ENCODE measurements at places on chromosomes 3 and 15.
A peak's percentile ranks its signal among the peaks of the same experiment; 100 is the strongest.

DNA sequence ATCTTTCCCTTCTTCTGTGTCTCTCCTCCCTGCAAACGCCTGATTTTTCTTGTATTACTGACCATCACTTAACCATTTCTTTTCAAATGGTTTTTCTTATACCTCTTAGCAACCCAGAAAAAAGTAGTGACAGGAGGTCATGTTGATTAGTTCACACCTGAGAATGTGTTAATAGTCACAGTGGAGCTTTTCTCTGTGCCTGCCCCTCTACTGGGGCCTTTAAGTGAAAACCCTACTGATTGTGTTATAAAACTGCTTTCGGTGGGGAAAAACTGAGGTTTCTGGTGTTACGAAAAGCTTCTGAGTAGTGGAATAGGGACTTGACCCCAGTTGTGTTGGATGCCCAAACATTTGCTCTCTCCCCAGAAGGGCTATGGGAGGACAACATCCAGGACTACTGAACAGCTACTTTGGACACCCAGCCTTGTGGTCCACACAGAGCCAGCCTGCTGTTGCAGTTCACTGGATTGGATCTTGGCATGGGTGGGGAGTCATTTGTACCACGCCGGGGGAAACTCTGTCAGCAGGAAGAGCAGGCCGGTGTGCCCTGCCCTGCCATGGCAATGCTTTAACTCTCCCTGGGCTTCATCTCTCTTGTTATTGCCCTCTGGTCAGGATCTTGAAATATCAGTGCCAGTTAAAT, 10.3 kb downstream of the GPR87 start:
- ATAC-seq = no peak

DNA sequence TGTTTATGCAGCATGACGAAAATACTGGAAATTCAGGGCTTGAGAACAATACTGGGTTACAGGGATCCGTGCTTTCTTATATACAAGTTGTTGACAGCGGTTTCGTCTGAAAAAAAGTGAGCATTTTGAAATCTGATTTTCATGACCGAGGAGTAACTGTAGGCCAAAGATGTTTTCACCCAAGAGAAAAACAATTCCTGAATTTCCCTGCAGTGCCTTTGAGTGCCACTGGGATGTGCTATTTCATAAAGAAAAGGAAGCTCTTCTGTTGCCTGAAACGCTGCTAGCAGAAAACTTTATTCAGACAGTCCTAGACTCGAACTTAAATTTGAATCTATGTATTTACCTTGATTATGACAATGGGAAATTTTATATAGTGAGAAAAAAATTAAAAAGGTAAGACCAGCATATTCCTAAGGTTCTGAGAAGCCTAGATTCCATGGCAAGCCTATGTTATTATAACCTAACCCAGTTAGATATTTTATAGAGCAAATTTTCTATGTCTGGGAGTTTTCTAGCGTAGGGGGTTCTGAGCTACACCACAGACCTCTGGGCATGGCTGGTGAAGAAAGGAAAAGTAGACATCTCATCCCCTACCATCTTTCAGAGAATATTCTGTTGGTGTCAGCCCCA, 30.2 kb downstream of the KCNAB1 start:
- peak; percentile 48 for ATAC-seq

DNA sequence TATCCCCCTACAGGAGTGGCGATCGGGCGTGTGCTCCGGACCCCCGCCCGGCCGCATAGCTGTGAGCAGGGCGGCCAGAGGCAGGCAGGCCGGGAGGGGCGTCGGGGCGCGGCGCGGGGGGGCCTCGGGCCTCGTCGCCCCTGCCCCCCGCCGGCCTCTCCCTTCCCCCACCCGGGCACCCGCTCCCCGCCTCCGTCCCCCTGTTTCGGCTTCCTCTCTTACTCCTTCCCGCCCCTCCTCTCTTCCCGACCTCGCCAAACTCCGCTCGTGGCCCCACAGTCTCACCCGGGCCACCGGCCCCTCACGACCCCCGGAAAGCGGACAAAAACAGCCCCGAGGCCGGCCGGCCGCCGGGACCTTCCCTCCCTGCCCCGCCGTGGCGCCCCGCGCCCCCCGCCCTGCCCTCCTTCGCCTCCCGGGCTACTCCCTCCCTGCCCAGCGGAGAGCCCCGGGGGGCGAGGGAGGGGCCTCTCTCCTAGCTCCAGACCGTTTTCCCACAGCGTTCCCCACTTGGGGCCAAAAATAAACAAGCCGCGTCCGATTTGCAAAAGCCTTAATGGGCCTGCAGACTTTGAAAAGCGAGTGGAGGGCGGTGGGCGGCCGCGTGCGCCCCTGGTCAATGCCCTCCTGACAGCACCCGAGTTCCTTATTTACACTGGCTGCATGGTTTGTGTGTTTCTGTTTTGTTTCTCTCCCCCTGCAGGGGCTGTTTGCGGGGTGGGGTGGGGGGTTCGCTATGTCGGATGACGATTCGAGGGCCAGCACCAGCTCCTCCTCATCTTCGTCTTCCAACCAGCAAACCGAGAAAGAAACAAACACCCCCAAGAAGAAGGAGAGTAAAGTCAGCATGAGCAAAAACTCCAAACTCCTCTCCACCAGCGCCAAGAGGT, 1.0 kb downstream of the UBE2E1 start:
- ATAC-seq = peak; percentile 37

DNA sequence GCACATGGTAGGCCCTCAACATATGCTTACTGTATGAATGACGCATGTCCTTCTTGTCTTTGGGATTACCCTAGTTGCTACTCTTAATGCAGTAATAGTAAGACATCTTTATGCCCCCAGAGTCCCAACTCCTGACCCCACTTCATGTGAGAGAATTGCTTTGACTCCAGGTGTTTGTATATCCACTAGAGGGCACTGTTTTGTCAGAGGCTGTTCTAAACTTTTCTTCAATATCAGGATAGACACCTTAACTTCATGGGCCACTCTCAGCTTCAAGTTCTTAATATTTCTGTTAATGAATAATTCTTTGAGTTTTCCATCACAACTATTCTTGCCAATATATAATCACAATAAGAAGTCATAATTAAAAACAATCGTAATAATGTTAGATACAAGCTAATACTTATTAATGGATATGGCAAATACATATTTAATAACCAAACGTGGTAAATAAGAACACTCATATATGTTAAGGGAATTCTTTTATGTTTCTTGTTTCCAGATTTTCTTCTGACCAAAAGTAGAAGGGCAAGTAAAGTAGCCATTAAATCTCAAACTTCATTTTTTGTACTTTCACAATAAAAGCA, 337.2 kb upstream of the DNAJC19 start:
- no peak for ATAC-seq

GRCh38 chr15:57685306-57686095, 21.0 kb upstream of the POLR2M start:
- no peak for ATAC-seq

GRCh38 chr15:64274341-64274950, 81.5 kb downstream of the CSNK1G1 start:
- ATAC-seq = no peak

GRCh38 chr3:134212967-134213665, 37.5 kb downstream of the RYK start:
- ATAC-seq = peak; percentile 93

DNA sequence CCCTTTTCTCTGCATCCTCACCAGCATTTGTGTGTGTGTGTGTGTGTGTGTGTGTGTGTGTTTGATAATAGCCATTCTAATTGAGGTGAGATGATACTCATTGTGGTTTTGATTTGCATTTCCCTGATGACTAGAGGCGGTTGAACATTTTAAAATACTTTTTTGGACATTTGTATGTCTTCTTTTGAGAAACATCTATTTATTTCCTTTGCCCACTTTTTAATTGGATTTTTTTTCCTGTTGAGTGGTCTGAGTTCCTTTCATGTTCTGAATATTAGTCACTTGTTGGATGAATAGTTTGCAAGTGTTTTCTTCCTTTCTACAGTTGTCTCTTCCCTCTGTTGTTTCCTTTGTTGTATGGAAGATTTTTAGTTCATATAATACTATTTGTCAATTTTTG, 54.3 kb upstream of the THSD4 start:
- ATAC-seq = no peak

- ATAC-seq = no peak
Measured at GRCh38 chr3:46389306-46389705, 17.6 kb downstream of the CCR5AS start.

- no peak for ATAC-seq
Measured at GRCh38 chr3:187783098-187783497, 37.8 kb upstream of the BCL6 start.

DNA sequence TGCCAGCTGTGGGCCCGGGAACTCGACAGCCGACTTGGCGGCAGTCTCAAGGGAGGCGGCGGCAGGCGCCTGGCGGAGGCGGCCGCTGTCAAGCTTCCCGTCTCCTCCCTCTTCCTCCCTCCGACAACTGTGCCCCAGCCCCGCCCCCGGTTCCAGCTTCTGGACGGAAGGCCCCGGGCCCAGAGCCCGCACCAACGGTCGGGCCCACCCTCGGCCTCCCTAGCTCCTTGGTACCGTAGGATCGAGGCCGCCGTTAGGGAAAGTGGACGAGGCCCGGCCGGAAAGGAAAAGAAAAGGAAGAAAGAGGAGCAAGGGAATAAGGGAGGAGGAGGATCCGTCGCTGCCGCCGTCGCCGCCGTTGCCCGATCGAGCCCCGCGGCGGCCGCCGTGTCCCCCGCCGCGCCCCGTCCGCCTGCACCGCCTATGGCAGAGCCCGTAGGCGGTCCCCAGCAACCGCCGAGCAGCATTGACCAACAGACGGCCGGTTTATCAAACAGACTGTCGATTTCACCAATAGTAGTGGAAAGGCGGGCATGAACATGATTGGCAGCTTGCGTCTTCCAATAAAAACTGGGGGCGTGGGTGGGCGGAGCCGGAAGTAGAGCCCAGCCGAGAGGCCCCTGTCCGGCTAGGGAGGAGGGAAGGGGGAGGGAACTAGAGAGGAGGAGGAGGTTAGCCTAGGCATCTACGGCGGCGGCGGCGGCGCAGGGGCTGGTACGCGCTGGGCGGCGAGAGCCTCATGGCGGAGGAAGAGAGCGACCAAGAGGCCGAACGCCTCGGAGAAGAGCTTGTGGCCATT, at the start of the genes CGGBP1 and ZNF654:
Gene CGGBP1 (minus strand): TSS at position 425 of the 799 bp plus-strand sequence. CDS start 3,029 bp downstream, outside the sequence.
Gene ZNF654 (plus strand): TSS at position 675 of the 799 bp plus-strand sequence. CDS start 65 bp downstream, at position 740.
- peak; percentile 91 for ATAC-seq

DNA sequence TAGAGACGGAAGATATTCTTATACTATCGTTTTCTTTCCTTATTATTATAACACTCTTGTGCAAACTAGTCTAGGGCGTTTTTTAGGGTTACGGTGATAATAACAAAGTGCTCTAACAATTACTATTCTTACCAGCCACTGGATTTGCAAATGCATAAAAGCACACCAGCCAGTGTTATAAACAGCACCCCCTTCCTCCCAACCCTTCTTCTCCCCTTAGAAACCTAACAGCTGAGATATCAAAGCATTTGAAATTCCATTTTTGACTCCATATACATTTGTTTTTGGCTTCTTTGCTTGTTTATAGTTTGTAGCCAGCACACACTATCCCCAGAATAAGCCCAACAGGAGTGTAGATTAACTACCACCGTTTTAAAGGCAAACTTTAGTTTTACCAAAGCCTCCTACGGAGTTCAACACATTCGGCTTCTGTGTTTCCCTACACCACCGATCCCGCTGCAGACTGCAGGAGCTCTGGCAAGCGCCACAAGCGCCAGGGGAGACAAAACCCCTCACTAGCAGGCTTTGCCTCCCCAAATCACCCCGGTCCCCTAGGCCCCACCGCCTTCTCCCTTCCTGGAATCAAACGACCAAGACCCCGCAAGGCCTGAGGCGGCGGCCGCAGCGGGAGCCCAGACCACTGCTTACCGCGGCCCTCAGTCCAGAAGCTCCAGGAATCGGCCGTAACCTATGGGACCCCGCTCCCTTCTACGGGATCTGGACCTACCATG, 461 bp downstream of the COPB2 start:
- ATAC-seq = no peak

- ATAC-seq = peak; percentile 32
Measured at GRCh38 chr3:121660356-121661171, at the start of gene HCLS1. TSS of gene HCLS1 (minus strand) at chr3:121660903. CDS start at chr3:121658347, 2,556 bp downstream.

- no peak for ATAC-seq
Measured at GRCh38 chr3:22210693-22211092, 459.7 kb upstream of the ZNF385D start.

GRCh38 chr3:170977949-170978745, 48.4 kb downstream of the SLC2A2 start:
- no peak for ATAC-seq
